T1000 (cell line): ENCODE measurements at places on chromosomes 12 and 14.

DNA sequence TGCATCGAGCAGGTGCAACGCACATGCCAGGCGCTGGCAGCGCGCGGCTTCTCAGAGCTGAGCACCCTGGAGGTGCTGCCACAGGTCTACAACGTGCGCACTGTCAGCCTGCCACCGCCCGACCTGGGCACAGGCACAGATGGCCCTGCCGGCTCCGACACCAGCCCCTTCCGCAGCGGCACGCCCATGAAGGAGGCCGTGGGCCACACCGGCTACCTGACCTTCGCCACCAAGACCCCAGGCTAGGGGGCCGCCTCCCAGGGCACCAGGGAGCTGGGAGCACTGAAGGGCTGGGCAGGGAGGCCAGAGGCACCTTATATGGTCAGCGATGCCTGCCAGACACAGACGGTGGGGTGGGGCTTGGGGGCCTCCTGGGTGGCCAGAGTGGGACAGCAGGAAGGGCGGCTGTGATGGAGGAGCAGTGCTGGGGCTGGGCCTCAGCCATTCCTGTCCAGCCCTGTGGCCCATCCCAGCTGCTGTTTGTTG, 5.6 kb downstream of the TRMT61A start:
- no peak for DNase-seq

DNA sequence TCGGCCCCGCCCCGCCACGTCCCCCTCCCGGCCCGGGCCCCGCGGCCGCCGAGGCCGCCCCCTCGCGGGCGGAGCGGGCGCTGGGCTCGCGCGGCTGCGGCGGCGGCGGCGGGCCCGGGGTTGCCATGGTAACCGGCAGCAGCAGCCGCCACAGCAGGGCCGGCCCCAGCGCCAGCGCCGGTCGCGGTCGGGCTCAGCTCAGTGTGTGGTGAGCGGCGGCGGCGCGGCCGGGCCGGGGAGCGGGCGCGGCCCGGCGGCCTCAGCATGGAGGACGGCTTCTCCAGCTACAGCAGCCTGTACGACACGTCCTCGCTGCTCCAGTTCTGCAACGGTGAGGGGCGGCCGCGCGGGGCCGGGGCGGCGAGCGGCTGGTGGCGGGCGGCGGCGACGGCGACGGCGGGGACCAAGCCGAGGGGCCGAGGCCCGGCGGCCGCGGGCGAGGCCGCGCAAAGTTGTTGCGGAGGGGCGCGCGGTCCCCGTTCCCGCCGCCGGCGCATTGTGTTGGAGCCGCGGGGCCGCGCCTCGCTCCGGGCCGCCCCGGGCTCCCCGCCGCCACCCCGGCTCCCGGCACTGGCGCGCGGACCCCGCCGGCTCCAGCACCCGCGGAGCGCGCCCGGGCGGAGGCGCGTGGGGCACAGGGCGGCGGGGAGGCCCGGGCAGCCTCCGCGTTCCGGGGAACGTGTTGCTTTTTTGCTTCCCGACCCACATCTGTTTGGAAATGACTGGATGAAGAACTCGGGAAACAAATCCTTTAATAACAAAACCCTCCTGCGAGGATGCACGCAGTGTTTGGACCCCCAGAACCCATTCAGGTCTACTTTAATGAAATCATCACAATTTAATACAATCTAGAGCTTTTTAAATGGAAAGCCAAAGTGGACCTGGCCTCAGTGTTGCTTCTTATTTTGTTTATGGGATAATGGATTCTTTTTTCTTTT, at the start of gene EML1:
TSS of gene EML1 (plus strand) at position 201 of the 938 bp plus-strand sequence. CDS start at position 265, 64 bp downstream.
- peak; percentile 68 for DNase-seq

GRCh38 chr12:57550641-57551549, 1.1 kb downstream of the KIF5A start:
- DNase-seq, result no peak

DNA sequence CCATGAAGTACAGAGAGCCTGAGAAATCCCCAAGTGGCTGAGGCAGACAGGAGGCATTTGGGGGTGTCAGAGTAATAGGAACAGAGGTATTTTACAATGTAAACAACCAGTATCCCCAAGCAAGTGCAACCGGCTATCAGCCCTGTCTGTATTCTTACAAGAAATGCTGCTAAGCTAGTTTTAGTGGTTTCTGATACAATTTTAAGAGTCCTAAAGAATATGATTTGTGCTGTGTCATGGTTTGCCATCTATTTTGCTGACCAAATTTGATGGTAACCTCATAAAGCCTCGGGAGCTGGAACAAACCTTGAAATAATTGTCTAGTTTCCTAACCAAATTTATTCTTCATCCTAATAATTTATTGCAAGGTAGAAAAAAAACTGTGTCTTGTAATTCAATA, 46.7 kb upstream of the EGLN3 start:
- DNase-seq, result no peak

DNA sequence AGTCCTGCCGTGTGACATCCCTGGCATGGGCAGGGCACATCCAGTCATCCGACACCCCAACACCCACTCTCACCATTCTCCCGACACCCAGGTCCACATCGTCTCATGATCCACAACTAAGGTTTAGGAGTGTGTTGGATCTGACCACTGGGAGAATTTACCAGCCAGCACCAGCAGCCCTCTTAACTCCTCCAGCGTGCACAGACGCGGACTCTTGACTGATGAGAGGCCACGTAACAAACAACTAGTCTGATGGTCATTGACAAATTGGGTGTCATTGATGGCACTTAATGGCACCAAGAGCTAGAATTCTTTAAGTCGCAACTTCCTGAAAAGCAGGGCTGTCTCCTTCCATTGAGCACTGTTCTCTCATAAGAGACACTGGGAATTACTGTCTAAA, 203.0 kb upstream of the SFSWAP start:
- no peak for DNase-seq

- no peak for DNase-seq
These were observed 10.1 kb upstream of the RASSF3 start for GRCh38 chr12:64600164-64600561.

GRCh38 chr12:124646385-124647230, 79.2 kb upstream of the NCOR2 start:
- DNase-seq, result no peak

DNA sequence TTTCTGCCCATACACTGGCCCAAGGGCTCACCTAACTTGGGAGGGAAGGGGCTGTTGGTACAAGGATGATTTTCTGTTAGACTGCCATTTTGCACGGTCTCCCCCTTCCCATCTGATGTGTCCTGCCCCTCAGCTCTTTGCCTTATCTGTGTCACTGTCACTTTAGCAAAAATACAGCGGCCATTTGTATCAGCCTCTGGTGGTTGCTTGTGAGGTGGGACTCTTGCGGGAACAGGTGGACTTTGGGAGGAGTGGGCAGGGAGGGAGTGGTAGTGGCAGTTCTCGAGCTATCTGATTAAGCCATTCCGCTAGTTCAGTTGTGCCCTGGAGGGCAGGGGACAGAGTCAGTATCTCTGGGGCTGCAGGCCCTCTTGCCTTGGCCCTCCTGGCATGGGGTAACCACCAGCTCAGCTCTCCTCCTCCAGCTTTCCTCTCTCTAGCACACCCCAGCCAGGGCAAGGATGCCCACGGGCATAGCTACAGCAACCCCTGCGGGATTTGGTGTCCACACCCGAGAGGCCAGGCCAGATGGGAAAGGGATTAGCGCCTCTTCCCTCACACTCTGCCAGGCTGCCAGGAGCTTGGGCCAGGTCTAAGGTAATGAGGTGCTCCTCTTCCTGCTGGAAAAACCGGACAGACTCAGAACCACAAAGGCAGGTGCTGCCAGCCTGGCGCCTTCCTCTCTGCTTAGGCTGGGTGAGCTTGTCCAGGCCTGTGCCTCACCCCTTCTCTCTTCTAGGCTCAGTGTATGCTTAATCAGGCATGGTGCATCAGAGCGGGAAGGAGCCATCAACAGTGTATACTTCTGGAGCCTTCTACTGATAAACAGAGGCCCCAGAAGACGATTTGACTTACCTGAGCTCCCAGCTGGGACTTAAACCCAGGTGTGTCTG, 8.7 kb downstream of the SLC48A1 start:
- no peak for DNase-seq

DNA sequence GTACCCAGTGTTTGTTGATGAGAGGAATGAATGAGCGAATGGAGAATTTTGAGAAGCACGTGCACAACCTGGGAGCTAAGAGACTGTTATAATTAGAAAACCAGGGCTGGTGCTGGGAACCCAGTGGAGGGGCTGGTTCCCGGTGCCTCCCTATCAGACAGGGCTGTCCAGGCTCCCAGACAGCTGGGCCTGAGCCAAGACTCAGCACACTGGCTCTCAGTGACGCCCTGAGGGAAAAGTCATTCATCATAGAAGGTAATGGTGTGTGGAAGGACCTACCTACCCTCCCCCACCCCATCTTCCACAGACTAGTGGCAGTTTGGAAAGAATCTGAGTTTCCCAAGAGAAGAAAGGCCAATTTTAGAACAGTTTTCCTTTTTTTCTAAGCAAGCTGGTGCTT, 34.7 kb downstream of the KCNA5 start:
- no peak for DNase-seq

DNA sequence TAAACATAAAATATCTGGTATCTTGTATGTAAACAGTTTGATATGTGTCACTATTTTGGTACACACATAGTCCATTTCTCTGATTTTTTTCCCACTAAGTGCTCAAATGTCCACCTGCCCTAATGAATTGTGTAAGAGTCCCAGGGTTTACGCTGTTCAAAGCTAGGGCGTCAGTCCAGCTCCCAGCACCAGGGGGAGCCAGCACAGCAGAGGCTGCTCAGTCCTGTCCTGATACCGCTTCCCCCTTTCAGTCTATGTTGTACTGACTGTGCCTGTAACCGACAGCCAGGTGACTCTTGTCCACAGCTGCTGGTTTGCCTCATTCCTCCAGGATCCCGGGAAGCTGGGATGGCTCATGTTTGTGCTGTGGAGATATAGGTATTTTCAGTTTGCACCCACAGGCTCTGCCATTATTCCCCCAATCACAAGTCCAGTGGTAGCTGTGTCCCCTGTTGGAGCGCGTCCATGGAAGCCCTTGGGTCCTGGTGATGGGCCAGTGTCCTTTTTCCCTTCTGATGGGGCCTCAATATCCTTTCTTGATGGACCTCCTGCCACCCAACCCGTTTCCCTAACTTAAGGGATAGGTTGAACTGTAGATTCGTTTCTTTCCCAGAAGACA, 242.0 kb downstream of the NEDD1 start:
- peak; percentile 68 for DNase-seq
